NCI-H2171 treated with DMSO at 0.1 percent for 48 hours (cell line): ENCODE measurements at places on chromosomes 7 and 10.

- no peak for DNase-seq
These were observed 807.7 kb upstream of the ZWINT start for GRCh38 chr10:57168611-57169240.

GRCh38 chr10:110636932-110637557 is 7.1 kb upstream of the RBM20 start:
- no peak for DNase-seq

DNA sequence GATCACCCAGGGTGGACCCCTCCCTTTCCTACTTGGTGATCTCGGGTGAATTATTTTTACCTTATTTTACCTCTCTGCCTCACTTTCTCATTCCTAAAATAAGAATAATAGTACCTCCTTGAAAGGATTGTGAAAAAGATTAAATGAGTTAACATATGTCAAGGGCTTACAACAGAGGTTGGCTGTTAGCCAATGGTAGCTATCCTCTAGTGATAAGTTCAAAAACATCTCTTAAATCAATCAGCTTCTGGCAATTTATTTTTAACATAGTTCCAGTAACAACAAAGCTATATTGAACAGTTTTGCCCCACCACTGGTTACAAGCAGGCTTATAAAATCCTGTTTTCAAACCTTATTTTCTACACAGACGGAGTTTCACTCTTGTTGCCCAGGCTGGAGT is 45.4 kb downstream of the TMEM168 start:
- peak; percentile 22 for DNase-seq

DNA sequence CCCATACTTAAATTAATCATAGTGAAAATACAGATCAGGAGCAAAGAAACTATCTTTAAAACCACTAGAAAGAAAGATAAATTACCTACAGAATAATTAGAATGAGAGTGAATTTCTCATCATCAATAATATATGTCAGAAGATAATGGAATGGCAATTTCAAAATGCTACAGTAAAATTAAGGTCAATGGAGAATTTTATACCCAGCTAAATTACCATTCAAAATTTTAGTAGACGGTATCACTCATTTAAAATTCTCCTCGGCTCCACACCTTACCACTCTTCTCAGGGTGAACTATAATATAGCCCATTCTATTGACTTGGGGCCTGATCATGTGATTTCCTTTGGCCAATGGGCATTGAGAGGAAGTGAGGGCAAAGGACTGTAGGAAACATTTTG is 192.5 kb upstream of the TCERG1L start:
- DNase-seq, result no peak

- DNase-seq, result no peak
These were observed 2.1 kb downstream of the ATP5MK start for GRCh38 chr10:103394180-103394579.

DNA sequence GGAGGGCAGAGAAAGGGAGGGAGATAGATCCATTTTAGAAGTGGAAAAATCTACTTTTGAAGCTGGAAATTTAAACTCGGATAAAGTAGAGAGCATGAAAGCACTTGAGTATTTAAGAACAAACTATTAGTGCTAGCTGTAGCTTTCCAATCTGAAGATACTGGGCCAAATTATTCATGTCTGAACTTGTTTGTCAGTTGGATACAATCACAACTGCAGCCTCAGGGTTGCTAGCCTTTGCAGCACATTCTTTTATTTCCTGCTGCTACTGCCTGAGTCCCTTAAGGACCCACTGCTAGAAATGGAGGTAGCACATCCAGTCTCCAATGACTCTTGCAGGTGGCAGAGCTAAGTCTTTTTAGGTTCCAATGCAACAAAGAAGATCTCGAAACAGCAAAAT is 8.3 kb upstream of the SLC25A13 start:
- peak; percentile 50 for DNase-seq

GRCh38 chr10:14304046-14304445 is 26.7 kb downstream of the FRMD4A start:
- no peak for DNase-seq

- DNase-seq, result no peak
These were observed 78.6 kb downstream of the FAM53B start for GRCh38 chr10:124665558-124665957.
